ENCODE measurements at places on chromosomes 12 and 14.

DNA sequence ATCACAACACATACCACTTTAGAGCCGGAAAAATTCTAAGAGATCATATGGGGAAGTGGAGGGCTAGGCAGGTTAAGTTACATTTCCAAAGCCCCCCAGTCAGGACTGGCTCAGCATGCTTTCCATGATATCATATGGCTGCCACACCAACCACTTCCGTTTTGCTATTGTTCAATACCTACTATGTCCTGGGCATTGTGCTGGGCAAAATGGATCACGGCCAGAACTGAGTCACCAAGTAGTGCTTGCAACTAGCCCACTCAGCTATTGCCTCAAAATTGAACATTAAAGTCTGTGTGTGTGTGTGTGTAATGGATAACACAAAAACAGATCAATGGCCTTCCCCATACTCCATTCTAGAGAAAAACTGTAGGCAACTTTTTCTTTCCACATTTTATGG is 22.7 kb downstream of the WIF1 start:
- no peak for DNase-seq

GRCh38 chr14:101980700-101981099 is 16.3 kb downstream of the DYNC1H1 start:
- peak; percentile 58 for DNase-seq

- DNase-seq = no peak
Measured at GRCh38 chr14:68630611-68631393, 162.1 kb downstream of the ZFP36L1 start.

GRCh38 chr14:31927348-31927832 is 149.7 kb upstream of the ARHGAP5 start:
- no peak for DNase-seq

GRCh38 chr12:128629979-128630378 is 193.8 kb downstream of the SLC15A4 start:
- no peak for DNase-seq

DNA sequence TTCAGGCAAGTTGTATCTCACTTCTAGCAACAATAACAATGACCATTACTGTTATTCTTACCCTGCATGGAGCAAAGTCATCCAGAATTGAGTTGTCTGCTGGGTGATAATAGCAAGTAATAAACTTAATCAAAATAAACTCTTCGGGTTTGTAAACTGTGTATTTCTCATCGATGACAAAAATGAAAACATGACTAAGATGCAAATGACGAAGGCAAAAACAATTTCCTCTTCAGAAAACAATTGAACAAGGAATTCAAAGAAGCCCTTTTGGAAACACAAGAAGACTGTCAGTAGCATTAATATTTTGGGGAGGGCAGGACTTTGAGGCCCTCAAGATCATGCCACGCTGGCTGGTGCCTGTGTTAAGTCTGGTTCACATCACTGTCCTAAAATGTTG is 232.0 kb downstream of the BTG1 start:
- DNase-seq = no peak

DNA sequence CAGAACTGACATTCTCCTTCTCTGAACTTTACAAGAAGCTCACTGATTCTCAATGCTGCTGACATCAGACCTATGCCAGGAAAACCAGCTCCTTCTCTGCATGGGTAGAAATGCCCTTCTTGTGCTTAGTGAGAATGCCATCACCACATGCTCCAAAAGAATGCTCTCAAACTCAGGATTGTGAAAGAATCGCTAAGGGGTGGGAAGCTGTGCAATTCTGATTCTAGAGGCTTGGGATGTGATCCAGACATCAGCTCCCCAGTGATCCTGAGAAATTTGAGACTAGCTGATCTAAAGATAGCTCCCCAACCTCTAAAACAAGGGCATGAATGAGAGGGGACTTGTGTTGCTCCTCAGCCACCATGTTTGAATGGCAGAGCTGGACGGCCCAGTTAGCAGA is 113.2 kb downstream of the DPF3 start:
- no peak for DNase-seq

- DNase-seq = no peak
Measured at GRCh38 chr14:55077170-55078151, 26.0 kb downstream of the MAPK1IP1L start.

DNA sequence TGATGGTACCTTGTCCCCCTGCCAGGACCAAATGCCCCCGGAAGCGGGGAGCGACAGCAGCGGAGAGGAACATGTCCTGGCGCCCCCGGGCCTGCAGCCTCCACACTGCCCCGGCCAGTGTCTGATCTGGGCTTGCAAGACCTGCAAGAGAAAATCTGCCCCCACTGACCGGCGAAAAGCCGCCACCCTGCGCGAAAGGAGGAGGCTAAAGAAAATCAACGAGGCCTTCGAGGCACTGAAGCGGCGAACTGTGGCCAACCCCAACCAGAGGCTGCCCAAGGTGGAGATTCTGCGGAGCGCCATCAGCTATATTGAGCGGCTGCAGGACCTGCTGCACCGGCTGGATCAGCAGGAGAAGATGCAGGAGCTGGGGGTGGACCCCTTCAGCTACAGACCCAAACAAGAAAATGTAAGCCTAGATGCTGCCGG is 410 bp downstream of the MYF6 start:
- no peak for DNase-seq

DNA sequence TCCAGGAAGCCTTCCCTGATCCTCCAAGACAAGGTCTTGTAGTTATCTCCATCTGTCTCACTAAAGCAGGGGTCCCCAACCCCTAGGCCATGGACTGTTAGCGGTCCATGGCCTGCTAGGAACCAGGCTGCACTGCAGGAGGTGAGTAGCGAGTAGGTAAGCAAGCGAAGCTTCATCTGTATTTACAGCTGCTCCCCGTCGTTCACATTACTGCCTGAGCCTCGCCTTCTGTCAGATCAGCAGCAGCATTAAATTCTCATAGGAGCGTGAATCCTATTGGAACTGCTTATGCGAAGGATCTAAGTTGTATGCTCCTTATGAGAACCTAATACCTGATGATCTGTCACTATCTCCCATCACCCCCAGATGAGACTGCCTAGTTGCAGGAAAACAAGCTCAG is 12.4 kb upstream of the NFYB start:
- no peak for DNase-seq

- peak; percentile 39 for DNase-seq
Measured at GRCh38 chr14:49865431-49865859, 12.9 kb upstream of the NEMF start.

- peak; percentile 94 for DNase-seq
Measured at GRCh38 chr12:116559162-116559935, at the start of gene MAP1LC3B2. Gene MAP1LC3B2 (plus strand): TSS chr12:116559381. CDS start chr12:116575943, 16,562 bp downstream.

GRCh38 chr12:64256166-64256800 is 34.2 kb upstream of the KICS2 start:
- no peak for DNase-seq

DNA sequence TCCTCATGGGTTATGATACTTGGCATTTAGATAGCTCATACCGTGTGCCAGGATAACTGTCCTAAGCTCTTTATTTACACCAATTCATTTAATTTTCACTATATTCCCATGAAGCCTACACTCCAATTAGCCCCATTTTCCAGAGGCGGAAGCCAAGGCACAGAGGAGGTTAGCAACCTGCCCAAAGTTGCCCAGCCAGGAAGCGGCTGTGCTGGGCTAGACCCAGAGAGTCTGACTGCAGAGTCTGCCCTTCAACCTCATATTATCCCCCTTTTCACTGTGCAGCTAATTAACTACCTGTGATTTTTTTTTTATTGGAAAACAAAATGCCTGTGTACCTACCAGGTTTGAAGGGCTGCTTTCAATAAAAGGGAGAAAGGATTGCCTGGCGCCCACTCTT is 2.5 kb downstream of the RFLNA start:
- DNase-seq = no peak

DNA sequence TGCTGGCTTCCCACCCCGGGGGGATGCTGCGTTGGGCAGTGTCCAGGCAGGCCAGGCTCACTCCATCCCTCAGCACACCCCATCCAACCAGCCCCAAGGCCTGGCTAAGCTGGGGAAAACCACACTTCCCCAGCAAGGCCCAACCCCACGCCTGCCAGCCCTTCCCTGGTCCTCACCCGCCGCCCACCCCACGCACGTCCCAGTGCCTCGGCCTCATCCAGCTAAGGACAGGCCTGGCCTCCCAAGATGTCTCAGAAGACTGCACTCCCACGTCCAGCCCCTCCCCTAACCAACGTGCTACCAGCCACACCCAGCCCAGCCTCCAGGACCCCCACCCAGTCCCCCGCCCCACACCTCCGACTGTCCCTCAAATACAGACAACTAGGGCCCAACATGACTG is 9.8 kb downstream of the JAG2 start:
- no peak for DNase-seq

GRCh38 chr12:115135800-115136211 is 451.8 kb upstream of the TBX3 start:
- no peak for DNase-seq

- DNase-seq = no peak
Measured at GRCh38 chr12:111363578-111363977, 5.3 kb downstream of the PHETA1 start.

- DNase-seq = peak; percentile 78
Measured at GRCh38 chr12:2876431-2877046, 435 bp downstream of the FOXM1 start.

DNA sequence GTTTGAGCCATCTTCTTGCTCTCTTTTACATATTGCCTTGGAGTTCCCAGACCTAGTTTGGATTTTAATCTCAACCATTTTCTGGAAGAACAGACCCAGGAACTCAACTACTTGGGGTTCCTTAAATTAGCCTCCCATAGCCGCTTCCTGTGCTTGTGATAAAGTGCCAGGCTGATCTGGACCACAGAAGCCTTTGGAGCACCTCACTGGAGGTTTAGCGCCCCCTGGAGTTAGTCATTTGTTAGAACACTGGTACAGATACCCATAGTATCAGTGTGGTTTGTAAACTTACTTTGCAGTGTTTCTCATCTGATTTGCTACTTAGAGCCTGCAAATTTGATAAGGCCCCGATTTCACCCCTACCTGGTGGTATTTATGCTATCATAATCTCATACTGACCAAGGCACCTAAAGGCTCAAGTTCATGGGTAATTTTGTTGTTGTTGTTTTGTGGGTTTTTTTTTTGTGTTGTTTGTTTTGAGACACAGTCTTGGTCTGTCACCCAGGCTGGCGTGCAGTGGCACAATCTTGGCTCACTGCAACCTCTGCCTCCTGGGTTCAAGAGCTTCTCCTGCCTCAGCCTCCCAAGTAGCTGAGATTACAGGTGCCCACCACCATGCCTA is 3.7 kb downstream of the UNC119B start:
- DNase-seq = no peak

GRCh38 chr12:57516617-57517153 is 3.6 kb downstream of the DDIT3 start:
- DNase-seq = no peak

GRCh38 chr14:35342489-35343010 is 50.4 kb downstream of the PSMA6 start:
- no peak for DNase-seq

DNA sequence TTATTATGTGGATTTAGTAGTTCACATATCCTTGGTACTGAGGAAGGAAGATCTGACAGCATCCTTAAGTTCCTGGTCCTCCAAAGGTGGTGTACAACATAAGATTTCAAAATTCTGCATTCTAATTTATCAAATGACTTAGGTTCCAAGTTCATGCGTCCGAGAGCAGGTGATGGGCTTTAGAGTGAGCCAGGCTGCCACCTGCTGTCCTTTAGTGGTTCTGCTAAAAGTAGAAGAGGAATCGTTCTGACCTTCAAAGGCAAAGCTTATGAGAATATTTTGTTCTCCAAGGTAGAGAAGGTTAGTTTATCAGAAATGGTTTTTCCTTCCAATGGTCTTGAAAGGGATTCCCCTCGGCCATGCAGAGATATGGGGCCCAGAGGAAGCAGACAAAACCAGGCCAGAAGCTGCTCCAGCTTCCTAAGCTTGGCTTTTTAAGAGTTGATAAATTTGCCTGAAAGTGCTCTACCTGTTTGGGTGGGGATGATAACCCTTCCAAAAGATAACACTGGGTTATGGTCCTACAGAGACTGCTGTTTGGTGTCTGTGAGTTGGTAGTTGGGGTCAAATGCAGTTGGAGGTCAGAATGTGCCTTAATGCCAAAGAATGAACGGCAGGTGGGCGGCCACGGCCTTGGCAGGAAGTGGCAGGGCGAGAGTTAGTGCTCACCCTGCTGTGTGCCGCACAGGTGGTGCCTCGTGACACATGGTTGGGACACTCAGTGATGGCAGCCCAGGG is 29.1 kb upstream of the LRTM2 start:
- DNase-seq = no peak

DNA sequence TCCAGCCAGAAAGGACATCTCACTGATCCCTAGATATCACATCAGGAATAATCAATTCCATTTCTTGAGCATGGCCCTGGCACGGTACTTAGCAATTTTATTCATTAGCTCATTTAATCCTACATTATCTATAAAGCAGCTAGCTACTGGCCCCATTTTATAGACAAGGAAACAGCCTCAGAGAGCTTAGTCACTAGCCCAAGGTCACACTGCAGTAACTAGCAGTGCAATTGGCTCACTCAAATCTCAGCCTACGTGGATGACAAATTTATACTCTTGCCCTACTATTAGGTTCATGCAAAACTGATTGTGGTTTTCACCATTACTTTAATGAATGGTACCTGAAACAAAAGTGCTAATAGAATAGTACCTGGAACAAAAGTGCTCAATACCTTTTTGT is 41.7 kb downstream of the NUAK1 start:
- DNase-seq = no peak

DNA sequence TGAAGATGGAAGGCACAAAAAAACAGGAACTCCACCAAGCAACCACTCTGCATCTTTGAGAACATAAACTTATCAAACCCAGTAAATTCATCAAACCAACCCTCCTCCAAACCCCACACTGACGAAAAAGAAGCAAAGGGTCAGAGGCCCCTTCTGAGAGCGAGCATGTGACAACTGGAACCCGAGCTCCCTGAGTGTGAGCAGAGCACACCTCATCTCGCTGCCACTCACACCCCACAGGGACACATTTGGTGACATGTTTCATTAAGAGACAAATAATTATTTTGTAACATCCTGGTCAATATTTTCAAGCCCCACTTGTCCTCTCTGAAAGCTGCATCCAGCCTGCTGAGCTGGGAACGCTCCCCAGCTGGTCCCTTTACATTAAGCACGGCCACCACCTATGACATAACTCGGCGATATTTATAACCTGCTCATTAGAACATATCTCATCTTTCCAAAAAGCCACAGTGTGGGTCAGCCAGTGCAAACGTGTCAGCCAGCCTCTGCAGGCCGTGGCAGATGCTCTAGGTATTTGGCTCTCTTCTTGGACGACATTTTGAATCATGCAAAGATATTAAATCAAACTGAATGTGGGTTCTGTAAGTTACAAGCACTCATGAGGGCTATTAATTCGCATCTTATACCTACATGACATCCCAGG is 120.1 kb downstream of the TTC7B start:
- no peak for DNase-seq

DNA sequence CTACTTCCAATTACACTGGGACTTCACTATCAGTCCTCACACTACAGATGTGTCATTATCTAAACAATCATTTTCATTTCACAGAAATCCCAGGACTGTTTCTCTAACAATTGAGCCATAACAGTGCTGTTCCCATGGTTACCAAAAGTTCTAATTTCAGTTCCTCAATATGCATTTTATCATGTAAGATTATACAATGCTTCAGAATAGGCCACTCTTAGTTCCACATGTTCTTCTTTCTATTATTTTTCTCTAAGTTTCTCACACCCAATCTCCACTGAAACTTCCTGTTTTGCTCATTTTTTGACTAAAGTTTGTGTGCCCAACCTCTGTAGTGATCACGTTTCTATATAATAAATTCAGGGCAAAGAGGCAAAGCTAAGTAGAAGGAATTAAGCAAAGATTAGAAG is 185.8 kb downstream of the DUSP6 start:
- peak; percentile 64 for DNase-seq

- DNase-seq = no peak
Measured at GRCh38 chr12:98446682-98447081, 68.7 kb upstream of the TMPO start.

- DNase-seq = peak; percentile 66
Measured at GRCh38 chr12:12807970-12808702, 5.0 kb upstream of the DDX47 start.

GRCh38 chr12:6863586-6864321 is 3.6 kb upstream of the TPI1 start:
- DNase-seq = no peak
